Activated T-helper 1 cell treated with anti-CD3 and anti-CD28 coated beads, Interleukin-12 subunit alpha, Interleukin-12 subunit beta, Interleukin-2, Interleukin-4 antibody, amounts not matched to agents 30 ng/mL and 10 ng/mL and 1 ng/mL, durations not matched to agents 14 hours and 24 hours and 36 hours (primary cell): ENCODE measurements at places on chromosomes 16 and 17. TPM values are rescaled to one million over a fixed set of nuclear protein-coding genes. Genes with fewer than 3 reads are reported as not detected.

The CEMP1 gene
- total RNA-seq, result 0.23 and 0.49 TPM in 2 replicates

DNA sequence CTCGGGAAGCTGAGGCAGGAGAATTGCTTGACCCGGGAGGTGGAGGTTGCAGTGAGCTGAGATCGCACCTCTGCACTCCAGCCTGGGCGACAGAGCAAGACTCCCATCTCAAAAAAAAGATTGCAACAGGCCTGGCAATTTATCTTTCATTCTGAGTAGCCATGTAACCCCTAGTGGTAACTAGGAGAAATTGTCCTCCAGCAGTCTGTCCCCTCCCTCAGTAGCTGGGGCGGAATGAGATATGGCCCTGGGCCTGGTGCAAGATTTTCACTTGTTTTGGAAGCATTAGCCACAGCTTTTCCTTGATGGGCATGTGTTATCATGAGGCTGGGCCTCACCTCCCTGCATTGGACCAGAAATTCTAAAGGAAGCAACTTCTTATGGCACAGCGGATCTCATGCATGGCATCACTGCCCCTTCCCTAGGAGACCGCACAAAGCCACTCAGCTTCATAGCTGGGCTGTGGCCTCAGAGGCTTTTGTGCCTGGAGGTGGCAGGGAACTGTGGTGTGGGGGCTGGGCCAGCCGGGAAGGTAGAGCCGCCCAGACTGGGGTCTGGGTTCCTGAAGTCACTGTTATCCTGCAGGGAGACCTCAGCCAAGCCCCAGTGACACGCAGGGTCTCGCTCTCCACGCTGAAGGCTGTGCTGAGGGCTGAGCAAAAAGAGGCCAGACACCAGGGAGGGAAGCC lies 13.4 kb downstream of the NATD1 start:
- DNase-seq, result no peak

DNA sequence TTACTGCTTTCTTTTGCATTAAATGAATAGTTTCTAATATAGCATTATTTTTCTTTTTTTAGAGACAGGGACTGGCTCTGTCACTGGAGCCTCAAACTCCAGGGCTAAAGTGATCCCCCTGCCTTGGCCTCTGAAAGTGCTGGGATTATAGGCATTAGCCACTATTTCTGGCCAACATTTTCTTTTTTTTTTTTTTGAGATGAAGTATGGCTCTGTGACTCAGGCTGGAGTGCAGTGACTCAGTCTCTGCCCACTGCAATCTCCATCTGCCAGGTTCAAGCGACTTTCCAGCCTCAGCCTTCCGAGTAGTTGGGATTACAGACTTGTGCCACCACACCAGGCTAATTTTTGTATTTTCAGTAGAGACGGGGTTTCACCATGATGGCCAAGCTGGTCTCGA lies 2.0 kb upstream of the DUXB start:
- DNase-seq, result no peak

GRCh38 chr16:78505544-78506366 lies 406.3 kb downstream of the WWOX start:
- no peak for DNase-seq

- DNase-seq, result no peak
Observed at GRCh38 chr17:39635614-39636176, 1.2 kb upstream of the STARD3 start.

The CPHXL2 gene
- total RNA-seq, result not detected in 2 replicates

DNA sequence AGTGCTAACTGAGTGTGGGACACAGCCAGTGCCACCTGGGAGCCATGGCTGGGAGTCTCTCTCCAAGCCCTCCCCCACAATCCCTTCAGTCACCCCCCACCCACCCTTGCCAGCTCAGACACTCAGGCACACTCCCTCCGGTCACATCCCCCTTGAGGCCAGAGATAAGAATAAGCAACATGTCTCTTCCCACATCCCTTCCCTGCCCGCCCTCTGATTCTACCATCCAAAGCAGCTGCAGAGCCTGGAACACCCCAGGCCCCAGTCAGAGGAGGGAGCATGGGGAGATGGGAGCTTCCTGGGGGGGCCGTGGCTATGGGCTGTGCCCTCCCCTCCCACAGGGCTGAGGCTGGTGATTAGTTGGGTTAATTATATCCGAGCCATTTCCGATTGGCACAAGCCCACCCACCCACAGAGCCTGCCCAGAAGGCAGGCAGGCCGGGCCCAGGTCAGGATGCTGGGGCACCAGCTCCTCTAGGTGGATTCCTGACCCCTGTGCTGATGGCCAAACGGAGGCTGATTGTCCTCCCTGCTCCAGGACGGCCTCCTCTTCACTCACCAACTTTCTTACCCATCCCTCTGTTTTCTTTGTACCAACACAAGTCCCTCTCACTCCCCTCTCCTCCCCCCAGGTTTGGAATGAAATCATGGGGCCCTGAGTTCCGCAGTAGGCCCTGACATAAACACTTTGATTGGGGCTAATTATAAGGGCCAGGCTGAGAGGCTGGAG lies 28.6 kb upstream of the MEIOC start:
- DNase-seq, result no peak

The EVI2A gene
- 46.3 and 47.9 TPM in 2 replicates for total RNA-seq

DNA sequence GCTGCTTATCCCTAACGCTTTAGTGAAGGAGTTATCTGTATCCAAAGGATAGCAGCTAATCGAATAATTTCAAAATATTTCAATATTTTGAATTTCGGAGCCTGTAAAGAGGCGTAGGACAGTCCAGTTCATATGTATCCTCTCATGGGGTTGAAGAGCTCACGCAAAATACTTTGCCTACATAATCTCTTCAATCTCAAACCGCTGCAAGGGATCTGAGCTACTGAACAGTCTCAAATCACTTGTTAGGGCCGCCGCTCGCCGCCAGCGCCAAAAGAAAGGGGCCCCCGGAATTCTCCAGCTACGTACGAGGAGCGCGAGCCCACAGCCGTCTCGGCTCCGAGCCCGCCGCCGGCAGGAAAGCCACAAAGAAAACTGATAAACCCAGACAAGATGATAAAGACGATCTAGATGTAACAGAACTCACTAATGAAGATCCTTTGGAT lies 601 bp upstream of the RFWD3 start:
- DNase-seq, result peak; percentile 16

The ZNF385C gene
- 0.10 TPM in 1 of 2 replicates, not detected in the other for total RNA-seq

- peak; percentile 12 for DNase-seq
Observed at GRCh38 chr17:28405632-28406472, at the start of gene SLC46A1. TSS of gene SLC46A1 (minus strand) at chr17:28406212. CDS start at chr17:28406114, 98 bp downstream.

- DNase-seq, result no peak
Observed at GRCh38 chr17:14946481-14946880, 318.6 kb downstream of the PMP22 start.

The PDPR gene
- 40.7 and 41.4 TPM in 2 replicates for total RNA-seq

GRCh38 chr16:20884240-20884556 lies 16.0 kb downstream of the DCUN1D3 start:
- no peak for DNase-seq

DNA sequence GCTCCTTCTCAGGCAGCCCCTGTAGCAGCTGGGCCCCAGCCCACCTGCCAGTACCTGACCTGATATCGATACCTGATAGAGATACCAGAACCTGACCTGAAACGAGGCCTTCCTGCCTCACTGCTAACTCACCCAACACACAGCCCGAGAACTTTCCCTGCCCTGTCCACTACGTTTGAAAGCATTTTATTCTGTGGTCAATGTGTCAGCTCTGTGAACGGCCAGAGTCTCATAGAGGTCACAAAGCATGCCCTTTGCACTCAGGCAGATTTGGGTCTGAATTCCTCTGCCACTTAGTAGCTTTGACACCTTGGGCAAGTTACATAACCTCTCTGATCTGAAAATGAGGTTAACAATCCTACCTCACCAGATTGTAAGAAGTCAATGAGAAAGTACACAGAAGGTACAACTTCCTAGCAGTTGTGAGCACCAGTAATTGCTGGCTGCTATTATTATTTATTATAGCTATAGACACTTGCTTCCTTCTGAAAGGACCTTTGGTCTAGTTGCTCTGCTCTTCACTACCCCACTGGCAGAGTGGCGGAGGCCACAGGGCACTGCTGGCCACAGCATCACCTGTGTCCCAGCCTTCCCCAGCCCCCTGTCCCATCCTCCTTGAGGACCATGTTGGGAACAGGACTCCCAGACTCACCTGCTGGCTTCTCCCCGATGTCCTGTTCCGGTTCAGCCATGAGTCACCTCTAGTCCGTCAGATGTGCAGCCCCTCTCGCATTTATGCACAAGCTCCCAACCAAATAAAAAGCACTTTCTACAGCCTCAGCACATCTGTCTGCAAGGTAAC lies 895 bp downstream of the ANKRD40CL start:
- DNase-seq, result no peak

GRCh38 chr16:27127308-27127707 lies 60.6 kb downstream of the C16orf82 start:
- DNase-seq, result no peak

DNA sequence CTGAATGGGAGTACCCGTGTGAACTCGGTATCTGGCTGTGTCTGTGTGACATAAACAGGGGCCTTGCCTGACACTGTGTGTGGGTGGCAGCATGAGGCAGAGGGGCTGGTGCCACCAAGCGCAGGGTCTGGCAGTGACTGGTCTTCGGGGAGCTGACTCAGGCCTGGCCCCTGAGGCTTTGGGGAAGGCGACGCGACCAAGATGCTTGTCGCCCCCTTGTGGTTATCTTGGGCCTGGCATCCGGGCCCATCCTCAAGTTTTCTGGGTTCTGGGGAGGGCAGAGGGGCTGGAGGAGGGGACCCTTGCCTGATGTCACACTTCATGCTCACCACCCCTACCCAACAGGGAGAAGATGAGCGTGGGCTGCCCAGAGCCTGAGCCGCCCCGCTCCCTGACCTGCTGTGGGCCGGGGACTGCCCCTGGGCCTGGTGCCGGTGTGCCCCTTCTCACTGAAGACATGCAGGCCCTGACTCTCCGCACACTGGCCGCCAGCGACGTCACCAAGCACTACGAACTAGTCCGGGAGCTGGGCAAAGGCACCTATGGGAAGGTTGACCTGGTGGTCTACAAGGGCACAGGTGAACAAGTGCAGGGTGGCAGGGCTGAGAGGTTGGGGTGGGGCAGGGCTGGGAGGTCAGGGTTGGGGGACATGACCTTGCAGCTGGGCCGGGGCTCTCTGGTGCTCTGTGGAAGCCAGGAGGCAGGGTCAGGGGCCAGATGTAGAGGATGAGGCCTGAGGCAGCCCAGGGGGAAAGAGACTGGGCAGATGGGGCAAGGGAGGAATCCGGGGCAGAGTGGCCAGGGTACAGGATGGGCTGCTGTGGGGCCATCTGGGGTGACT lies 24.9 kb downstream of the SBK1 start:
- DNase-seq, result peak; percentile 50

The KIF18B gene
- 41.4 and 42.8 TPM in 2 replicates for total RNA-seq

The PIMREG gene
- total RNA-seq, result 6.8 and 8.0 TPM in 2 replicates

DNA sequence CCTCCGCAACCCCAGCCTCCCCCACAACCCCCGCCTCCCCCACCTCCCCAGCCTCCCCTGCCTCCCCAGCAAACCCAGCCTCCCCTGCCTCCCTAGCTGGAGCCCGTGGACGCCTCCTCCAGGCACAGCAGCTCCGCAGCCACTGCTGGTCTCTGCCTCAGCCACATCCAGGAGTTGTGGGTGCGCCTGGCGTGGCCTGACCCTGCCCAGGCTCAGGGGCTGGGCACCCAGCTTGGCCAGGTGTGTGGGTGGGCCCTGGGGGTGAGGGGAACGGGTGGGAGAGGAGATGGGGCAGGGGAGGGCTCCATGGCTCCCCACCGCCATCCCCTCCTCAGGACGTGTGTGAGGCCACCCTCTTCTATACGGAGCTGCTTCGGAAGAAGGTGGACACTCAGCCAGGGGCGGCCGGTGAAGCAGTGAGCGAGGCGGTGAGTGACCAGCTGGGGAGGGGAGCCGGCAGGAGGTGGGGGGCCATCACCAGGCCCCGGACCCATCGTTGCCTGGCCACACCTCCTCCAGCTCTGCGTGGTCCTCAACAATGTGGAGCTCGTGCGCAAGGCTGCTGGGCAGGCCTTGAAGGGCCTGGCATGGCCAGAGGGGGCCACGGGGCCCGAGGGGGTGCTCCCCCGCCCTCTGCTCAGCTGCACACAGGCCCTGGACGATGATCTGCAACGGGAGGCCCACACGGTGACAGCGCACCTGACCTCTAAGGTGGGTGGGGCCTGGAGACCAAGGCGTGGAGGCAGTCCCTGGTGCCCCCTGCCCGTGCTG lies 5.8 kb downstream of the TSR3 start:
- DNase-seq, result no peak

The GP1BA gene
- total RNA-seq, result not detected in 2 replicates

The GLP2R gene
- total RNA-seq, result not detected in 2 replicates

GRCh38 chr16:2195322-2196161 lies 863 bp downstream of the CASKIN1 start:
- DNase-seq, result no peak

- peak; percentile 25 for DNase-seq
Observed at GRCh38 chr16:85557083-85557970, 55.8 kb upstream of the GSE1 start.

- DNase-seq, result no peak
Observed at GRCh38 chr17:36024106-36024869, 6.5 kb upstream of the CCL23 start.

The ZNF597 gene
- total RNA-seq, result 2.6 TPM in 2 replicates

The MYADML2 gene
- 0.08 TPM in 1 of 2 replicates, not detected in the other for total RNA-seq

- no peak for DNase-seq
Observed at GRCh38 chr16:10514369-10515055, 65.9 kb downstream of the EMP2 start.

GRCh38 chr17:47230864-47231263 lies 21.7 kb downstream of the MYL4 start:
- DNase-seq, result no peak

- DNase-seq, result no peak
Observed at GRCh38 chr17:8956465-8956902, 9.0 kb downstream of the PIK3R5 start.

DNA sequence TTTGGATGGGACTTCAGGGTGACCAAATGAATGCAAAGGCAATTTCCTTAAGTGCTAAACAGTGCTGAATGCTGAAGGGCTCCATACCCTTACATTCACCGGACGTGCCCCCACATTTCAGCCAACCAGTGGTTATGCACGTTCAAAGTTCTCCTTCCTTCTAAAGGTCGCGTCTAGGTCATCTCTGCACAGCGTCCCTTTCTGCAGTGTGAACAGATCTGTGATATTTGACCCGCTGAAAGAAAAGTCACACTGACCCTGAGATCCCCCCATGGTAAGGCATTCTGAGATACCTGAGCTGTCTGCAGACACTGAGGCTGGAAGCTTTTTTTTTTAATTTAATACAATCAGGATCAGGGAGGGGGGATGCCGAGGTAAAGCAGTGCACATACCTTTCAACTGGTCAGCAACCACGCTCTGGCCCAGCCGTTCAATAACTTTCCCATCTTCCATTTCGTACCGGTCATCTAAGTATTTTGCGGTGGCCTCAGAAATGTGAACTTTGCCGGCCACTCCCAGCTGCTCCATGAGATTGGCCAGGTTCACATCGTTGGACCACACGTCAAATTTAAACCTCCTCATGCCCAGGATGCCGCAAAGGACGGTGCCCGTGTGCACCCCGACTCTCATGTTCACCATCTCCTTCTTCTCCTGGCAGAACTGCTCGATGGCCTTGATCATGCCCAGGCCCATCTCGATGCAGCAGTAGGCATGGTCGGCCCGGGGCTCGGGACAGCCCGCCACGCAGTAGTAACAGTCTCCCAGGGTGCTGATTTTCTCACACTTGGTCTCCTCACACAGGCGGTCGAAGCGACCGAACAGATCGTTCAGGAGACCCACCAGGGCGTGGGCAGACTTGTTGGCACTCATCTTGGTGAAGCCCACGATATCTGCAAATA lies 2.6 kb downstream of the ADCY9 start:
- DNase-seq, result no peak
